ENCODE measurements at places on chromosomes 1 and 21.

DNA sequence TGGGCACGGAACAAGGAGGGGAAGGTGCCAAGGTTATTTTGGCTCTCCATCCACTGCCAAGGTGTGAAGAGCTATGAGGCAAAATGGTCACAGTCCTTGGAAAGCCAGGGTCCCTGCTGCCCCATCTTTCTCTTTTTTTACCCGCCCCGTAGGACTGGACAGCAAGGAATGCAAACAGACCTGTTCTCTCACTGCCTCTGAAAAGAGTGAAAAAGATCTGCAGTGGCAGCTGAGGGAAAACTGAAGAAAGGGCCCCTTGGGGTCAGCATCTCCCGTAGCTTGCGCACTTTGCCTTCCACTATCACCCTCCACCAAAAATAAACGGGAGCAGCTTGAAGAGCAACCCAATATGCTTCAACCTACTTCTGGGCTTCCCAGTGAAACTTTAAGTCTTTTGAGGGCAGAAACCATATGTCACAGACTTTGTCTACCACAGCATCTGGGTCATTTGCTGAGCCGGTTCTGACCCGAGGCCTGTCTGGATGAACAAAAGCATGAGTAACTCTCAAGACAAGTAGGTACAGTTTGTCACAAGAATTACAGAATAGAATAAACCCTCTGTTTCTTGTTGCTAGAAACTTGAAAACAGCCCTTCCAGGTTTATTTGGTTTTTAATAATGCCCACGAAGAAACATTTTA lies 9.4 kb upstream of the KIF14 start:
- no peak for DNase-seq

DNA sequence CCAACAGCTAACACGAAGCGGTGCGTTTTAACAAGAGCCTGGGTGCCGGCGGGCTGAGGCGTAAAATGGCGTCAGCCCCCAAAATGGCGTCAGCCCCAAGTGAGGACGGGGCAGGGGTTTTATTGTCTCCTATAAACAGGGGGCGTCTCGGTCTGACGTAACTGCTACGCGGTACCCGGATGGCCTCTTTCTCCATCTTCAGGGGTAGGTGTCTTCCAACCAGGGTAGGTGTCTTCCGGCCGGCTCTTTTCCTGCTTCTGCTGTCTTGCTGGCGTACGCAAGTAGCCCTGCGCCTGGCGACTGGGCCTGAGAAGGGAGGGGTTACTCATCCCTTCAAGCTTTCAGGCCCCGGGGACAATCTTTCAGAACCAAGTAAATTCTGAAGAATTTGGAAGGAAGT lies 45.3 kb downstream of the LGR6 start:
- no peak for DNase-seq

GRCh38 chr1:52209429-52209828 lies 67.5 kb downstream of the ZFYVE9 start:
- no peak for DNase-seq

DNA sequence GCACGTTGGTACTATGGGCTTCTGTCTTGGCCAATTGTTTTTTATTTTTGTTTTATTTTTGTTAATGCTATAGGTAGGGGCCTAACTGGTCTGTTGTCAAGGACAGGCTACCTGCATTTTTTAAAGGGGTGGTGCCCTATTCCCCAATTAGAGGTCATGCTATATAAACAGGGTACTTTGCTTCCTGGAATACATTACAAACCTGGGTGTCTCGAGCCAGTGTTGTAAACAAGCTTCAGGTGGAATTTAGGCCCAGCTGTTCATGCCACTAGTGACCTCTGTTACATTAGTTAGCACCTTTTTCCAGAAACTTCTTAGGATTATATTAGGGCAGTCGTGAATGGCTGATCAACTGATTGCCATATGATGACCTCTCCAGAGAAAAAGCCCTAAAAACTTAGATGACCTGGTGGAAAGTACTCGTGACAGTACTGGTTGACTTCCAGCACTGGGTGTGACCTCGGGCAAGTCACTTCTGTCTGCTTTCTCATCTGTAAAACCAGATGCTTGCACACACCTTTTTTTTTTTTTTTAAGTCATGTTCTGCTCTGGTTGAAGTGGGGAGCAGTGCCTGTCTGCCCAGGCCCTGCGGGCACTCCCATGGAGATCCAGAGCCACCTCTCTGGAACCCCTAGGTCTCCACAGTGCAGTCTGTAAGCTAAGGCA lies 46.5 kb downstream of the ELK4 start:
- no peak for DNase-seq

GRCh38 chr1:67792103-67792502 lies 41.2 kb downstream of the GNG12 start:
- DNase-seq = no peak

- DNase-seq = peak; percentile 53
Measured at GRCh38 chr1:61253059-61253735, 170.8 kb downstream of the NFIA start.

DNA sequence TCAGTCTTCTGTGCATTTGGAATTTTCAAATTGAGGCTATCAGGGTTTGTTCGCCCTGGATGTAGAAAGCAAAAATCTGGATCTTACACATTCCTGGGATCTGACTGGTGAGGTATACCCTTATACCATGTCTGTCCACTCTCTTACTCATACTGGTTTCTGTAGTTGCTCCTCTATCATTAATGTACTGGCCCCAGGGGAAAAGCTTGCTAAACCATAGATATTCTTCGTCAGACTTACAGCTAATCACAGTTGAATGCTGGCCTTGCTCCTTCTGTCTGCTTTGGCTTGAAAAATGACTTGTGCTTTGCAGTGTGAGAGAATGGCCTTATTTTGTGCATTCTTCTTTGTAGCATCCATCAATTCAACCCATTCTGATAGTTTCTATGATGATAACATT lies 30.5 kb downstream of the TBCE start:
- no peak for DNase-seq

DNA sequence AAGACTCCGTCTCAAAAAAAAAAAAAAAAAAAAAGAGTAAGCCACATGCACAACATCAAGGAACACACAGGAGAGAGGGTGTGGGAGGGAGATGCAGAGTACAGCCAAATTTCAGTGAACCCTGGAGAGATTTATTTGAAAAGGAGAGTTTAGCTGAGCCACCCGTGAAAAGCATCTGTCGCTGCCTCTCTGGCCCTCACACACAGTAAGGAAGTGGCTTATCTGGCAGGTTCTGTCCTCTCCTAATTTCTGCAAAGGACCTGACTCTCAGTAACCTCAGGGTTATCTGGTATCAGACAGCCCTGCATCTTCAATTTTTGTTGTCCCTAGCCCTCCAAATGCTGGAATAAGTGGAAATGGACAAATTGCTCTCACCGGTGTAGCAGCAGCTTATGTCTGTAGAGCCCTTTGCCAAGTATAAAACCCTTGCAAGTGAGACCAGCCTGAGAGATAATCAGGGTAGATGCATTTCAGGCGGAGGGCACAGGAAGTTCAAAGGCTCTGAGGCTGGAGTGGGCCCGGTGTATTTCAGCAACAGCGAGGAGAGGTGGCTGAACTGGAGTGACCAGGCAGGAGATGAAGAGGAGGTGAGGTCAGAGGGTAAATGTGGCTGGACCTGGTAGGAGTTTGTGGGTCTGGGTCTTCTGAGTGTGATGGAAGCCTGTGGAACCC lies 16.7 kb upstream of the IL10RB start:
- no peak for DNase-seq

- DNase-seq = no peak
Measured at GRCh38 chr1:244089561-244089960, 38.5 kb downstream of the ZBTB18 start.

GRCh38 chr1:201893431-201893830 lies 4.7 kb downstream of the SHISA4 start:
- DNase-seq = no peak

DNA sequence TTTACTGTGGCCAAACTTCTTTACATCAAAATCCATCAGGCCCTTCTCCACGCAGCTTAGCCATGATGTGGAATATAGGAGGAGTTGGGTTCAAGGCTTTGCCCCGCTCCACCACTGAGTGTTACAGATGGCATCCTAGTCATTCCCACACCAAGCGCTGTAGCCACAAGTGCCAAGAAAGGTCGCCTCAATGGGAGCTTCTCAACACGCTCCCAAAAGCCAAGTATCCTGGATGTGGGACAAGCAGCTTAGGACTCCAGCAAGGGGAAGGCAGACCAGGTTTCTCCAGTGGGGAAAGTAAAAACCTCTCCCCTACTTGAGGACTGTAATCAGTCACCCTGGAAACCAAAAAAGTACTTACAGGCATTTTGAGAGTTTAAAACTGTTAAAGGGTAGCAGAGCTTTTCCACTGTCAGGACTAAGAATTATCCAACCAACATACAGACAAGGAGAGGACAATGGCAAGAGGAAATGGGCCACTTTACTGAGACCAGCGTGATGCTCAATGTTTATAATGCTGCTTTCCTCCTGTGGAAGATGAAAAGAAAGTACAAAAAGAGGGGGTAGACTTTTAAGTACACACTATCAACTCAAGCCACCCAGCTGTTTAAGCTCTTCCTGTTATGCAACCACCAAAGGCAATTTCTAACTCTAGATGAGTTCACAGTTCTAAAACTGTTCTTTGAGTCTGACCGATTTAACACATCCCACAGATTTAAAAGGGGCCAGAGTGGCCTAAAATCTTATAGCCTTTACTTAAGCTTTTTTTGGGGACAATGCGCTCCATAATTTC lies 120.7 kb upstream of the KRTAP19-8 start:
- peak; percentile 5 for DNase-seq

DNA sequence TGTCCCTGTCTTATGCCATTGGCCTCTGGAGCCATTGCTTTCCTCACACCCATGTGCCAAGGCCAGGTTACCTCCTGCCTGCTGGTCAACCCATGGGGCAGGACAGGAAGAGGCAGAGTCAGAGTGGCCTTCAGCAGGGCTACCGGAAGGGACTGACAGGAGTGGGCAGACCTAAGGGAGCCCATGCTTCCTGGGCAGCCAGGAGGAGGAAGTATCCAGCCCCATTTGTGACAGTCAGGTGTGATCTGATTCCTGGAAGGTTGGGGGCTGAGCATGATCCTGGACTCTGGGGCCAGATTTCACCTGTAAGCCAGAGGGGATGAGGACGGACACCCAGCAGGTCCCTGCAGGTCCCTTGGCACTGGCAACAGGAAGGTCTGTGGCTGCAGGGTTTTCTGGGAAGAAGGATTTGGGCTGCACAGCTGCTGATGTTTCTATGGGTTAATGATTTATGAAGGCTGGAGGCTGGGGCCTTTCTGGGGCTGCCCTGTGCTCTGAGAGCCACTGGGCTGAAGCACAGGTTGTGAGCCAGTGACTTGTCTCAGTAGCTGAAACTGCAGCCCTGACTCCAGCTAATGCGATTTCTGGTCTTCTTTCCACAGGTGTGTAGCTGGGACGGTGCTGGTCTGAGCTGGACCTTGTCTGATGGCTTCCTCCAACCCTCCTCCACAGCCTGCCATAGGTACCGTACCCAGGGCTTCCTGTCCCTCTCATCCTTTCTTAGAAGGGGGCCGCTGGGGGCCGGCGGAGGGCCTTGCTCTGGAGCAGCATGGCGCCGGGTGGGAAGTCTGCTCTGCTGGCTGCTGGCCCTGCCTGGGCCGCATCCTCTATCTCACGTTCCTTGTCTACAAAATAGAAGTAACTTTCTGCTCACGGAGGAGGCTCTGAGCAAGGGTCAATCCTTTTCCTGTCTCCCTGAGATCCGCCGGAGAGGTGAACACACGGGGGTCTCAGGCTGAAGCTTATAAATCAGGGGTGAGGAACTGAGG lies 40.7 kb downstream of the ARHGEF10L start:
- DNase-seq = no peak
